GDM1 (cell line): ENCODE measurements at places on chromosomes 12 and 14.
A peak's percentile ranks its signal among the peaks of the same experiment; 100 is the strongest.

DNA sequence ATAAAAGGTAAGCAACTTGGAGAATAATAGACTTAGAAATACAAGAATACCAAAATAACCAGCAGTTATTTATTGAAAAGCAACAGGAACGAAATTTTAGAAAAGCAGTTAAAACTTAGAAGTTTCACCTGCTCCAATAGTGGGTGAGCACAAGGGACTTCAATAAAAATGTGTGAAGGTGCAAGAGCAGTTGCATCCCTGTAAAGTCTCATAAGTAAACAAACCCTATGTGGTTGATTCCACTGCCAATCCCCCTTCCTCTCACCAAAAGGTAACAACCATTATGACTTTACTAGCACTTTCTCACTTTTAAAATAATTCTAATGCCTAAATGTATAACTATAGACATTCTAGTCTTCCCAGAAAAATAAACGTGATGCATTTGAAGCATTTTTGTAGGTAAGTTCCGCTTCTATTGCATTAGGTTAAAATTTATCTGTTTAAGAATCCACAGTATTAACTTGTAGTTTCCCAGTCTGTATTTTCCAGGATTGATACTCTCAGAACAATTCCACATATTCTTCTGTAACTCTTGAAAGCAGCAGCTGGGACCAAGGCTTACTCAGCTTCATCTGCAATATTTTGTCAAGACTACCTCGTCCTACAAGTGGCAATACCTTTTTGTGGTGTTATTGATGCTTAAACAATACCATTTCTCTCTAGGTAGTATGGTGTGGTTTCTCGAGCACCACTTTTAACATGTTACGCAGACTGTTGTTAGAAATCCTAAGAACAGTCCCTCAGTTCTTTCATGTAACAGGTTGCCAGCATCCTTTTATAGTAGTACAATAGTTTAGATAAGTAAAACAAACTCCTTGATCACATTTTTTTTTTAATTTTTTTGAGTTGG lies 32.1 kb downstream of the HNRNPC start:
- DNase-seq = no peak

- DNase-seq = no peak
Observed at GRCh38 chr12:122918827-122919226, 22.9 kb upstream of the VPS37B start.

- no peak for DNase-seq
Observed at GRCh38 chr12:129185855-129186254, 332.6 kb downstream of the GLT1D1 start.

DNA sequence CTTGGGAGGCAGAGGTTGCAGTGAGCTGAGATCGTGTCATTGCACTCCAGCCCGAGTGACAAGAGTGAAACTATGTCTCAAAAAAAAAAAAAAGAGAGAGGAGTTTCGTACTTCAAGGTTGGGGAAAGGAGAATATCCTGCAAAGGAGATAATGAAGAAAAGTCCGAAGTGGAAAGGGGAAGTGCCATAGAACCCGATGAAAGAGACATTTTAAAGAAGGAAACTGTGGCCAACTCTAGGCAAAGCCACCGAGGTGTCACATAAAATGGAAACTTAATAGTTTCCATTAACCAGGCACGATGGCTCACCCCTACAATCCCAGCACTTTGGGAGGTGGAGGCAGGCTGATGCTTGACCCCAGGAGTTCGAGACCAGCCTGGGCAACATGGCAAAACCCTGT lies 15.0 kb upstream of the LTBP2 start:
- peak; percentile 54 for DNase-seq

DNA sequence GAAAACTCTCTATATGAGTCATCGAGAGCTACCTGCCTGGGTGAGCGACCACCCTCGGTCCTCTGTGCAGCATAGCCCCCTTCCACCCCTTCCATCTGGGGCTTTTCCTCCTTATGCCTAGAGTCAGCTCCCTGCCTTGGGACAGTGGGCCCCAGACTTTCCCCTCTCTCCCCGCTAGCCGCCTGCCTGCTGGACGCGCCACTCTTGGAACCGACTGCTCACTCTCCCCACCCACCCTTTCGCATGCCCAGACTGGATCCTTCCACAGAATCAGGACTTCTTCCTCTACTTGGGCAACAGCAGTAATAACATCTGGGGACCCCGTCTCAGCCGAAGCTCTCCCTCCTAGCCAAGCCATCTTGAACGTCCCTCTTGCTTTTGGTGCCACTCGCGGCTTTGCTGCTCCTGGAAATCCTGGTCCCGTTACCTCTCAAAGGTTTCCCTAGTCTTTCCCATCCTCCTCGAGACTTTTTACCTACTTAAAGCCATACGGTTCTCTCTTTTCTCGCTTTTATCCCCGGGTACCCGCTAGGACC lies 671 bp downstream of the ESYT1 start:
- DNase-seq = no peak
